Left colon (tissue), 2 donors: ENCODE measurements at places on chromosomes 5 and 9. TPM values are rescaled to one million over a fixed set of nuclear protein-coding genes. Genes with fewer than 3 reads are reported as not detected.

- no peak for DNase-seq
Observed at GRCh38 chr5:120091376-120091948, 372.6 kb upstream of the PRR16 start.

DNA sequence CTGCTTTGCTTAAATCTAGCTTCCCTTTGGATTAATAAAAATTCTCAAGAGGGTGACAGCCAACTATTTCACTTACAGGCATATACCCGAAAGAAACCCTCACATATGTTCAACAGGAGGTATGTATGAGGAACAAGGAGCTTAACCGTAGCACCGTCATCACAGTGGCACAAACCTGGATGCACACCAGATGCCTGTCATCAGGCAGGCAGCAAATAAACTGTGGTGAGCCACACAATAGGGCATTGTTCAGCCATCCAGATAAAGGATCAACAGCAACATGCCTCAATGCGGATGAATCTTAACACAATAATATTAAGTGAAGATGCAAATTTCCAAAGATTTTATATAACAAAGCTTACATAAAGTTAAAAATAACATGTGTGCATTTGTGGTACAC, 5.5 kb upstream of the TNFSF15 start:
- no peak for DNase-seq

GRCh38 chr5:82277613-82277986, 554 bp downstream of the RPS23 start:
- DNase-seq, result no peak

DNA sequence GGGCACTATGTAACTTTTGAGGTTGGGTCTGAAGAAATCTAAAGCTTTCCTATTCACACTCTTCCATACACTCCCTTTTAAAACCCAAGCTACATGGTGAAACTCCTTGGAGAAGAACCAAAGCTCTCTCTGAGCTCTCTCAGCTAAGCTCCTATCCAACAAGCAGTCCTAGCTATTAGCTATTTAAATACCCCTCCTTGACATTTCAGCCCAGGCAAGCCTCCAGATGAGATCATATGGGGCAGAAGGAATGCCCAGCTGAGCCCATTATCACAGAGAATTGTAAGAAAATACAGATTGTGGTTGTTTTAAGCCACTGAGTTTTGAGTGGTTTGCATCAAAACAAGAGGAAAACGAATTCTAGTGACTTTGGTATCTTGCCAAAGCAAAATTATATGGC, 15.2 kb downstream of the HSPB3 start:
- no peak for DNase-seq

- DNase-seq, result no peak
Observed at GRCh38 chr5:56666901-56667300, 148.4 kb upstream of the MAP3K1 start.

DNA sequence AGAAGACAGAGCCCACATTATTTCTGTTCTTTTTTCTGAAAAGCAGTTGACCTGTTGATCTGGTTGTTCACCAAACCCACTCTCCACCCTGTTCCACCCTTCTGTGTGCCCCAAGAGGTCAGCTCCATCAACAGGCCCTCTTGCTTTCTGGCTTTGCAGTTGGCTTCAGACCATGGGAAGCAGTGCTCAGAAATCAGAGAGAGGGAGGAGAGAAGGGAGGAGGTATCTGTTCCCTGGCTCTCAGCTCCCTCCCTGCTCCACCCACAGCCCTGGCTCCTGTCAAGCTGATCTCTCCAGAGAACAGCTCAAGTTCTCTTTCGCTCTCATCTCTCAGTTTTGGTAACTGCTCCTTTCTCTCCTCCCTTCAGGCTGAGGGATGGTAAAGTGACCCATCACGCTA, 144.2 kb upstream of the RAI14 start:
- DNase-seq, result no peak

- peak; percentile 95 for DNase-seq
Observed at GRCh38 chr9:37422289-37423104, at the start of gene GRHPR. GRHPR (plus strand) TSS chr9:37422696; CDS start chr9:37422751, 55 bp downstream.

DNA sequence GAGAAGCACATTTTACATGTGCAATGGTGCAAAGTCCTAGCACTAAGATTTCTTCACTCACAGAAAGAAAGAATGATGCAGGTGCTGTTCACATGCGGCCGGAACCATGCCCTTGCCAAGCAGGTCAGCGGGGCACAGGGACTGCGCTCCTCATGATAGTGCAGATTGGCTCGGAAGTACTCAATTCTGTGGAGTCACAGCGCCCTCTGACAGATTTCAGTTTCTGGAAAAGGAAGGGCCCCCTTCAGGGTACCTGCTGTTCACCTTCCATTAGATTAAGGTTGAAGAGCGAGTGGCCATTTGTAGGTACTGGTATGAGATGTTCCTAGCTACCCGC, 75.7 kb downstream of the TMC1 start:
- DNase-seq, result no peak

DNA sequence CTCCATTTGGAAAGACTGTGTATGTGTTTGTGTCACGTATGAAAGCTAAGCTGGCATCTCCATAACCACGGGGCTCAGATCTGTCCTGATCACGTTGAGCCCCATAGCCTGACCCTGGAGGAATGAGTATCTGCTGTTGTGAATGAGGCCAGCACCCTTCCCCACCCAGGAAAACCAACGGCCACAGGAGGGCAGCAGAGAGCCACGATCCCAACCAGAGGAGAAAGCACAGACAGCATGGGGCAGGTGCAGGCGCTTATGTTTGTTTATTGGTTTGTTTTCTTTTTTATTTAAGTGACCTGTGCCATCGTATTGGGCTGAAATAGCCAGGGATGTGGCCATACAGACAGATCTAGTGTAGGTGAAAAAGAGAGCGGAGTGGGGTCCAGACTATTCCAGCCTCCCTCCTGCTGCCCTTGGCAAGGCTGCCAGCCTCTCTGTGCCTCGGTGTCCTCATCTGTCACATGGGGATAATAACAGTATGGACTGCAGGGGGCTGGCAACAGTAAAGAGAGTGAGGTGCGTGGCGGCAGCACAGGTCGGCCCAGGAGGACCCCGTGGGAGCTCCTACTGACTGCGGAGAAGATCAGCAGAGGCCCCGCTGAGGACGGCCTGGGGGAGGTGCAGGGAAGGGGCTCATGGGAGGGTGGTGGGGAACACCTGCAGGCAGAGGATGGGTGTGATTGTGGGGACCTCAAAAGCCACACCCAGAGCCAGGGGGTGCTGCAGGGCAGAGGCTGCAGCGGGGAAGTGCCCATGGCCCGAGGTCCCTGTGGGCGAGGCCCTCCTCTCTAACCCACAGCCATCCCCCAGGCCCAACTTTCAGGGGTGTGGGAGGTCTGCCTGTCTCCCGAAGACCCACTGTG, 12.1 kb downstream of the OR2V2 start:
- peak; percentile 76 for DNase-seq

GRCh38 chr9:7055171-7055903, 297.6 kb downstream of the KDM4C start:
- no peak for DNase-seq

- no peak for DNase-seq
Observed at GRCh38 chr9:136512651-136513071, 29.8 kb upstream of the SEC16A start.

DNA sequence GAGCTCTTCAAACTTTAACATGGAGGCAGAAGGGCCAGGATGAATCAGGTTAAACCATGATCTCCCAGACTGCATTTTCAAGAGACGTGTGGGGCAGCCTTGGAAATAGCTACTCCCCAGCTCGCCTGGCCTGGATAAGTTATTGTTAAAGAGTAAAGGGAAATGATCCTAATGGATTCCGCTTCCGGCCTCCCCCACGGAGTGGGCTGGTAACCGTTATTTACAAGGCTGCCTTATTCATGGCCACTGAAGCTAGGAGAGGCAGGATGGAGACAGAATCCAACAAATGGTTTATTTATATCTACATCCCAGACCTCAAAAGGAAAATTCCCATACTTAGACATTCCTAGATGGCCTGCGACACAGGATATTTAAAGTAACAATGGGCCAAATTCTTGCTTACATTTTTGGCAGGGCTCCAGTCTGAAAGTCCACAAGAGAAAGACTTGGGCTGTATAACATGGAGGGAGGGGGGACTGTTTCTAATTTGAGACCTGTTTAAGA, 27.9 kb downstream of the SPRY4 start:
- DNase-seq, result no peak

- no peak for DNase-seq
Observed at GRCh38 chr5:141127305-141127704, 5.7 kb downstream of the PCDHB4 start.

- DNase-seq, result peak; percentile 85
Observed at GRCh38 chr9:128339761-128340690, at the start of gene SLC27A4. SLC27A4 (plus strand) TSS chr9:128340527; CDS start chr9:128343133, 2,606 bp downstream.

DNA sequence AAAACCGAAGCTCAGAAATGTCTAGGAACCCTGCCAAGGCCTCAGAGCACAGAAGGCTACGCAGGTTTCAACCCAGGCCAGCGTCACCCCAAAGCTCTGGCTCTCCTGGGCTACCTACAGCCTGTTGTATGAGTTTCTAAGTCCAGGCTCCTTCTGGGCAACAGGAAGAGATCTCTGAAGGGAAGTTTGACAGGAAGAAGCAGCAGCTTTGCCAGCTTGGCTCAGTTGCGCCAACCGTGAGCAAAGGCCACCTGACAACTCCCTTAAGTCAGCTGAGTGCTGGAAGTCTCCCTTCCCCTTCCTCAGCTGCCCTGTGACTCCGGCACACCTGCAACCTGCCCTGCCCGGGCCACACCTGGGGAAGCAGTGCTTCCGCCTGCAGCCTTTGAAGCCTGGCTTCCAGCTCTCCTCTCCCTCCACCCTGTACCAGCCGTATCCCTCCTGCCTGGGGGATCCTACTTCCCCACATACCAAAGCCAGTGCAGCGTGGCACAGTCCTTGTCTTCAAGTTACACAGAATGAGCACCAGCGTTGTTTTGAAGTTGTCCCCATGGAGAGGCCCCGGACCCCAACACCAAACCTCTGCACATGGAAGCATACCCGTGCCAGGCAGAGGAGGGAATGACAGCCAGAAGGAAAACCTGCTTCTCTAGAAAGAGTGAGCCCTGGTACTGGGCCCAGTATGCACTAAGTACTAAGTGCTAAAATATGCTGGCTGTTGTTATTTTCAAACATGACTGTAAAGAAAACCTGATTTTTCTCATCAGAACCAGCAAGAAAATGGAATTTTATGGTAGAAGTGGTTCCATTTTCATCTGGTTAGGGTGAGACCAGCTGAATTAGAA, 36.5 kb downstream of the SHB start:
- peak; percentile 93 for DNase-seq

DNA sequence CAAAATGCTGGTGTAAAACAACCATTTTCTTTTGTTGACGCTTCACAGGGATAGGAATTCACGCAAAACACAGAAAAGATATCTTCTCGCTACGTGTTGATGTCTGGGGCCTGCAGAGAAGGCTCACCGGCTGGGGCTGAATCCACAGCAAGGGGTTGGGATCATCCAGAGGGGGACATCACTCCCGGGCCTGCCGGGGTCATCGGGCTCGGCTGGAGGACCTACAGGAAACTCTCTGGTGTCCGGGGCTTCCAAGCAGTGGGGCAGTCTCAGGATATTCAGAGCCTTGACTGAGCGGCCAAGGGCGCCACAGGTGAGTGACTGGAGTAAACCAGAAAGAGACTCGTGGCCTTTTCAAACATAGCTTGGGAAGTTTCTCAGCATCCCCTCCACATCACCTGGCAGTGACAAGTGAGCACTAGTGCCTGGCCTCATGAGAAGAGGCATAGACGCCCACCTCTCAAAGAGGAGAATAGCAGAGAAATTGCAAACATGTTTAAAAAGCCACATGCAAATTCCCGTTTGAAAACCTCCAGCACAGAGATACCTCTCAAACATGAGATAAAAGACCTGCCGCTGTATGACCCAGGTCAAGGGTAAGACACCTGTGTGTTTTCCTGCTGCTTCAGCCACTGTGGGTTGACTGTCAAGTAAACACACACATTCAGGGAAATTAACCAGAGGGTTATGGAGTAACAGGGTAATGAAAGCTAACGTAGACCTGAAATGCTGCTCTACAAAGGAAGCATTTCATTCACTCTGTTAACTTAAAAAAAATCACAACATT, 50.8 kb upstream of the SIMC1 start:
- no peak for DNase-seq

DNA sequence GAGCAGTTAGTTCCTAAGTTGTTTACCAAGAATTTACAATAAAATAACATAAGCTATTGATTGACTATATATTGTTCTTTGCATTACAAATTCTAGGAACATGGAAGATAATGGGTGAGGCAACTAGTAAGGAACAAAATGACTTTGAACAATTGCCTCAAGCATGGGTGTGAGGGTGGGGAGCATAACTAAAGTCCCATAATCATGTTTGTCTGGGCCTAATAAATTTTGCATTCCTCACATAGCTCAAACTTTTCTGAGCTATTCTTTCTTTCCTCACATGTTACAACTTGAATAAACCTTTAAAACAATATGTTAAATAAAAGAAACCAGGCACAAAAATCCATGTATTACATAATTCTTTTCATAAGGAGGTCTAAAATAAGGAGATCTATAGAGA, 1066.1 kb downstream of the NR2F1-AS1 start:
- no peak for DNase-seq

DNA sequence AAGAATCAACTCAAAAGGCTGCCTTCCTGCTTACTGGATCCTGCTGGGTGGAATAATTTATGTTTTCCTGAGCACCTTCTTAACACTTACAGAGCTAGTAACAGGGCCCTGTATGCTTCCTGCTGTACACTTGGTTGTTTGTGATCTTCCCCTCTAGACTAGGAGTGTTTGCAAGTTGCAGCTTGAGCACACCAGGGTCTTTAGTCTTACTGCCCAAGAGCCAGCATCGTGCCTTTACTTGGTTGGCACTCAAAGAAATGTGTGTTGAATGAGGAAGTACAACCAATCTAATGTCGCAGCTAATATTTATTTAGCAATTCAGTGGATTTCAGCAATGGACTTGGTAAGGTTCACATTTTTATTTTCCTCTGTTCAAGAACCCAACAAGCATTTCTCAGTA, 57.5 kb upstream of the HAND1 start:
- DNase-seq, result no peak

DNA sequence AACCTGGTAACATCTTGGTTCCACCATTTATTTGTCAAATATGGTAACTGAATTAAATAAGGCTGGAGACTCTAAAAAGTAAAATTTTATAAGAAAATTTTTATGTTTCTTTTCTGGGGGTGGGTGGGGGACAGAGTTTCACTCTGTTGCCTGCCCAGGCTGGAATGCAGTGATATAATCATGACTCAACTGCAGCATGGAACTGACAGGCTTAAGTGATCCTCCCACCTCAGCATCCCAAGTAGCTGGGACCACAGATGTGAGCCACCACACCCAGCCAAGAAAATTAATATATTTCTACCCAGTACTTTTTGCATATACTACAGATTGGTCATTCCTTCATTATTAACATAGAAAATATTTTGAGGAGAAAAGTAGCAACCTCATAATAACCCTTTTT, 216.9 kb downstream of the DEPDC1B start:
- no peak for DNase-seq

MEIKIN gene
- not detected for total RNA-seq

CDC42SE2 gene
- 114 TPM for total RNA-seq

CCL21 gene
- 27.0 TPM for total RNA-seq

CDH9 gene
- total RNA-seq, result not detected

SPINK7 gene
- total RNA-seq, result not detected

FOXD4L4 gene
- total RNA-seq, result not detected

DTWD2 gene
- total RNA-seq, result 11.9 TPM

PDE6A gene
- 4.7 TPM for total RNA-seq

IRGM gene
- total RNA-seq, result not detected

CLTB gene
- 279 TPM for total RNA-seq

C9orf153 gene
- total RNA-seq, result not detected

CEMIP2 gene
- 97.7 TPM for total RNA-seq

STXBP1 gene
- 9.0 TPM for total RNA-seq
